ENCODE measurements at places on chromosomes 1 and 21.

DNA sequence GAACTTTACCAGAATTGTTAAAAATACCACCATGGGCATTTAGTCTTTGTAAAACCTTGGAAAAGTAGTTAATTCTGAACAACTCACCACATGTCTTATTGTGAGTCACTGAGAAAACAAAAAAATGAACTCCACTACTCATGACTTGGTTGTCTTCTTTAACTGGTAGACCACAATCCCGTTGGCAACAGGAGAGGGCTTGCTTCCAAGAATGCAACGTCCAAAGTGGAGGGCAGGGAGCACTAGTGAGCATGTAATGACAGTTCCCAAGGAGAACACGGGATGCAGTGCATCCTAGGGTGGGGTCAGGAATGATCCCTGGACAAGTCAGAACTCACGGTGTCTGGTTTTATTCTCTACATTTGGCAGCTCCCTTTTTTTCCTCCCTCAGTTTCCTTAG, 15.2 kb upstream of the HMCN1 start:
- DNase-seq = no peak

GRCh38 chr1:2428490-2428889, 16.1 kb upstream of the PEX10 start:
- DNase-seq = no peak

DNA sequence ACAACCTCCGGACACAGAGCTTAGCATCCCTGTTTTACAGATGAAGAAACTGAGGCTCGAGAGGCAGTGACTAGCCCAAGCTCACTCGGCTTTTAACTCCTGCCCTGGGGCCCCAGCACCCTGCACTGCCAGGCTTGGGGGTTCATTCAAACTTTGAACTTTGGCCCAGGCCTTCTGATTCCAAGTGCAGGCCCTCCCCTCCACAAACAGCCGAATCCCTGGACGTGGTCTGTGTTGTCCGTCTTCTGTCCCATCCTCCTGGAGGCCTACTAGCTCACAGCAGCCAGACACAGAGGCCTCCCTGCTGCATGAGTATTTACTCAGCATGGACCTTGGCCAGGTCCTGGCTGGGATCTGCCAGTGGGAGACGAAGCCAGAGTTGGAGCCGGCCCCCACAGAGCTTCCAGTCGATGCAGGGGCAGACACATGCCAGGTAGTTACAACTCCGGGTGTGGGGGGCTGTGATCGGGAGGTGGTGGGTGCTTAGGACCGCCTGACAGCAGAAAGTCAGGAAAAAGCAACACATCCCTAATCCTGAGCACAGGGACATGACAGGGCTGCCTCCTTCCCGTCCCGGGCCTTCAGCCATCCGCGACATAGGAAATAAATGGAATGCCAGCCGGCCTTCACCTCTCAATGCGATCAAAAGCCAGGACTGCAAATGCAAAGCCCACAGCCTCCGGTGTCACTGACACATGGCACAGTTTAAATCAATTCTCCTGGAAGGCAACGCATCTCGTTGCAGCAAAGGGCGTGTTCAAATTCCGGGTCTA, 7.4 kb downstream of the IFFO2 start:
- no peak for DNase-seq

GRCh38 chr1:64956010-64956640, 10.2 kb downstream of the JAK1 start:
- DNase-seq = no peak

DNA sequence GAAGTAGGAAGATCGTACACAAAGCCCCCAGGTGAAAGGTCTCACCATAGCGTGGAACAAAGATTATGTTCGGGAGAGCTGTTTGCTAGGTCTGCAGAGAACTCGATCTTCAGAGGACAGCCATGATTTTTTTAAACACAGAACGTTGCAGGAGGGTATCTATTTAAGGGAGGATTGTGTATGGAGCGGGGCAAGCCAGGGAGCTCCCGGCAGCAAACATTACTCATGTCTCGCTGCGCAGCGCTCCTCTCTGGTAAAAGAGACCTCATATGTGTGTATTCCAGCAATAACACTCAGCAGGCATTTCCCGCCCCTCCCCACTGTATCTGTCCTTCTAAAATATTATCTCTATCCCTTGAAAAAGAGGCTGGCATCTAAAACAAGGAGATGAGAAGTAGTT, 2.7 kb downstream of the GLIS1 start:
- DNase-seq = no peak

DNA sequence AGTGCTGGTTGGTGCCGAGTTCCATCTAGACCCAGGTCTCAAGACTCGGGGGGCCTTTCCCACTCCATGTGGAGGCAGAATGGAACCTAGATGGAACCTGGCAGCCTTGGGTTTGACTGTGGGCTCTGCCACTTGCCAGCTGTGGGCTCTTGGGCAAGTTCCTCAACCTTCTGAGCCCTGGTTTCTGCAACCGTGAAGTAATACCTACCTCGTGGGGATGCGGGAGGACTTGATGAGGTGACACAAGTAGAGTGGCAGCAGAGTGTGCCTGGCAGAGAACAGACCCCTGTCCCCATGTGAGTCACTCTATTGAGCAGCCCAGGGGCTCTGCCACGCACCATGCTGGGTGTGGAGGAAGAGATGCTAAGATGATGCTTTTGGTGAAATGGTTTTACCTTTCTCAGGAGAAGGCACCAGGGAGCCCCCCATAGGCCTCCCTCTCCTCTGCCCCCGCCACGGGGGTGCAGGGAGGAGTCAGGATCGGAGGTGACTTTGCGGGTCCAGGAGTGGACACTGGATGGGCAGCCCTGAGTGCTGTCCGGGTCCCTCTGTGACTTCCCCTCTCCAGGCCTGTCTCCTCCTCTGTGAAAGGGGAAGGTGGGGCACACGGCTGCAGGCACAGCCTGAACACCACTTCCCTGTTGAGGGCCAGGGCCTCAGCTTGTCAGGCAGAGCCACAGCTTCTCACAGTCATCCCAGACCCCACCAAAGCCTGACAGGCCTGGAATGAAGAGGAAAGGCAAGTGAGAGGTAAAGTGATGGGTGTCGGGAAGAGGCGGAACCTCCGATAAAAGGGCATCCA, 36.7 kb upstream of the EDN2 start:
- DNase-seq = no peak

- DNase-seq = no peak
Observed at GRCh38 chr1:17078991-17079868, 25.4 kb upstream of the SDHB start.

- DNase-seq = no peak
Observed at GRCh38 chr1:75855010-75855409, 58.3 kb downstream of the MSH4 start.

GRCh38 chr1:181089676-181090544, 1.4 kb downstream of the IER5 start:
- DNase-seq = no peak

GRCh38 chr1:6666696-6667095, 34.9 kb downstream of the DNAJC11 start:
- no peak for DNase-seq

GRCh38 chr1:53552981-53553733, 94.0 kb downstream of the DMRTB1 start:
- DNase-seq = no peak

DNA sequence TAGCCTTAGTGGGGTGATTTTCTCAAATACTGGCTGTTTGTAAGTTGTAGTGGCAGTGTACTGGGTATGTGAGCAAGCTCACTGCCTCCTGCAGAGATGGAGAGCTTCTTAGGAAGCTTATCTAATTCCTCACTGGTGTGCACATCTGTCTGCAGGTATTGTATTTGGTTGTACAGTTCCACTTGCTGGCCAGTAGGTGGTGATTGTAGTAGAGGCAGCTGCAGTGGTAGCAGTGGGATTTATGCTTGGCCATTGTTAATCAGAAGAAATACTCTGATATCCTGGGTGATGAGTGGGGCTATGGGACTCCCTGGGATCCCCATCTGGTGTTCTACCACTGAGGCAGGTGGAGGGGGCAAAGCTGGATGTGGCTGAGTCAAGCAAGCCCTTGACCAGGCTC, 276.1 kb upstream of the SPAG17 start:
- DNase-seq = no peak

- no peak for DNase-seq
Observed at GRCh38 chr1:41765152-41765551, 153.6 kb downstream of the HIVEP3 start.

DNA sequence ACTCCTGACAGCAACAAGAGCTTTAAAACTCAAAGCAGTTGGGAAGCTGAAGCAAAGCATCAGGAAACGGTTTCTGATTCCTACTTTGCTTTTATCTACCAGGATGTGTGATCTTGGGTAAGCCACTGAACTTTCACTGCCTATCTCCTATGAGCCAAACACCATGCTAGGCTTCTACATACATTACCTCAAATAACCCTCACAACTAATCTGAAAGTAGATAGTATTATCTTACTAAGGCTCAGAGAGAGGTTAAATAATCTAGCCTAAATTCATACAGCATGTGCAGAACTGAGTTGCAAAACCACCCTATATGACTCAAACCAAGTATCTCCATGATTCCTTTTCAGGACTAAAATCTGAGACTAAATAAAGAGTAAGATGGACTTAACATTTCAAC, 83.8 kb downstream of the EVI5 start:
- DNase-seq = no peak

- DNase-seq = no peak
Observed at GRCh38 chr1:62428351-62428750, 8.5 kb upstream of the USP1 start.

GRCh38 chr1:107633596-107633995, 331.4 kb downstream of the VAV3 start:
- no peak for DNase-seq

- DNase-seq = no peak
Observed at GRCh38 chr1:44423591-44424537, 18.8 kb downstream of the RNF220 start.

DNA sequence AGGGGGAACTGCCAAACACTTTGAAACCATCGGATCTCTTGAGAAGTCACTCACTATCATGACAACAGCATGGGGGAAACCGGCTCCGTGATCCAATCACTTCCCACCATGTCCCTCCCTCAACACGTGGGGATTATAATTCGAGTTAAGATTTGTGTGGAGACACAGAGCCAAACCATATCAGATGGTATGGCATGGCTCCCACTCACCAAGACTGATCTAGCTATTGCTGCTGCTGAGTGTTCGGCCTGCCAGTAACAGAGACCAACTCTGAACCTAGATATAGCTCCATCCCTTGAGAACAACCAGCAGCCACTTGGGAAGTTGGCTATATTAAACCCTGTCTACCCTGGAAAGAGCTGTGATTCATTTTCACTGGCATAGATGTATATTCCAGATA, 49.4 kb downstream of the CDCP2 start:
- DNase-seq = no peak

DNA sequence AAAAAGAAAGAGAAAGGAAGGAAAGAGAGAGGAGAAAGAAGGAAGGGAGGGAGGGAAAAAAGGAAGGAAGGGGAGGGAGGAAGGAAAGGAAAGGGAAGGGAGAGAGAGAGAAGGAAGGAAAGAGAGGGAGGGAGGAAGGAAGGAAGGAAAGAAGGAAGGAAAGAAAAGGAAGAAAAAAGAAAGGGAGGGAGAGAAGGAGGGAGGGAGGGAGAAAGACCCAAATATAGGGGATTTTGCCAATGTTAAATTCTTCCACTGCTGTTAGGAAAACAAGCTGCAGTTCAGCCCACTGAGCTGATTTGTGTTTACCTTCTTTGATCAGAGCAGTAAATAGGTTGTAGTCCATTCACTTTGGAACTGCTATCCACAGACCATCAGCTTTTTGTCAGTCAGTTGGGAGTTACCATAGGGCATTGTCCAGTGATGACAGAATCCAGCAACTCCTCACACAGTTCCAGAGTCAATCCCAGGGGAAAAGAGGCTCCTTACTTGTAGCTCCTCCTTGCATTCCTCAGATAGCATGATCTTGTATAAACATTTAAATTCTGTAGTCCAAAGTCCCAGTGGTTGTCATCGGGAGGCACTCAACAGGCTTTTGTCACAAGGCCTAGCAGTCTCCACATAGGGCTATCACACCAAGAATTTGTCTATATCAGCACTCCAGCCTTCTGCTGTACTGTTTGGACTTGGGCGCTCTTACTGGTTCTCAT, 13.5 kb upstream of the PPP1R8 start:
- no peak for DNase-seq

DNA sequence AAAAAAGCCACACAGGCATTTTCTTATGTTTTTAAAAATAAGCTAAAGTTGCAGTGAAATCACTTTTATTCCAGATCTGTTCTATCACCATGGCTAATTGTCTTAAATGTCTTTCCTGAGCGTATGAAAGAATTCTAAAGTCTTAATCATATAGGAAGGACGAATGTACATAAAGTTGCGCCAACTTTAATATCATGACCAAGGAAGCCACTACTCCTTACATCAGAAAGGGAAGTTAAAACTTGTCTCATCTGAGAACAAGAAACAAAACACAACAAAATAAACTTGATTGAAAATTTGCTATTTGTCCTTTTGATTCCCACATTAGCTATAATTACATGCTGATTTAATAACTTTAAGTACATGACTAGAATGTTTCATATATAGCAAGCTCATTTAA, 26.5 kb downstream of the CNIH4 start:
- DNase-seq = no peak

GRCh38 chr1:72649991-72650390, 367.7 kb upstream of the NEGR1 start:
- no peak for DNase-seq

DNA sequence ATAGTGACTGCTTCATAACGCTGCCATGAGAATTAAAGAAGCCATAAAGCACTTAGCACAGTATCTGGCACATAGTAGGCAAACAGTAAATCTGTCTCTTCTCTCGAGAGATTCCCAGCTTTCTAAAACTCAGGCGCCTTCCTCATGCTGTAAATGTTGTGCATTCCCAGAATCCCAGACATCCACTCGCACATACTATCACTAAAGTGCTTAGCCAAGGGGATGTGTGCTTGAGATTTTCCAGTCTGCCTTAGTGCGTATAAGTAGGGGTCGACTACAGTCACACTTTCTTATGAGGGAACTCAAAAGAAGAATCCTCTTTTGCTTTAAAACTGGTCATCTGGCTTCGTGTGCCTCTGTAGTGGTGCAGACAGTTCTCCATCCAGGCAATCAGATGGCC, 98.6 kb upstream of the SPATA6 start:
- DNase-seq = no peak

DNA sequence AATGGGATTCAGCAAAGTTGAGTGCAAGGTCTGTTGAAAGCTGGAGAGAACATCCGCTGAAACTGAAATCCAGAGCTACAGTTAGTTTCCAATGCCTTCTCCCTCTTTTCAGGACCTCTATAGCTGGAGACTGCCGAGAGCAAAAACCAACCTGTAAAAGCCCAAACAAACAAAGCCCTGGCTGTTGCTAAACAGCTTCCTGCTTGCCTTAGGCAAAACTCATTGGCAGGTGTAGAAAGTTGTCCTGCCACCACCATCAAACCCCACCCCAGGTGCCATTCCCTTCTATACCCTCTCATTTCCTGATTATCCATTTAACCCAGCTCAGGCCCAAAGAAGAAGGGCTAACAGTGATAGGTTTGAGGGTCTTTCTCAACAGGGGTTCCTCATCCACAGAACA, 24.7 kb downstream of the SCYL3 start:
- DNase-seq = no peak

- no peak for DNase-seq
Observed at GRCh38 chr1:8171751-8172464, 145.8 kb upstream of the ERRFI1 start.

Data from vagina (tissue), 2 donors.